Heart left ventricle (tissue), 16 donors: ENCODE measurements at places on chromosomes 3 and 15. TPM values are rescaled to one million over a fixed set of nuclear protein-coding genes. Genes with fewer than 3 reads are reported as not detected.

QTRT2 gene
- 2.0 TPM for polyA plus RNA-seq

SLC51B gene
- polyA plus RNA-seq: 0.08 TPM

TP63 gene
- polyA plus RNA-seq: 0.11 TPM

ANKUB1 gene
- not detected for polyA plus RNA-seq

MUC13 gene
- polyA plus RNA-seq: 0.15 TPM

PTH1R gene
- 23.4 TPM for polyA plus RNA-seq

CIB2 gene
- polyA plus RNA-seq: 5.3 TPM

ZNF80 gene
- not detected for polyA plus RNA-seq

ACSBG1 gene
- 0.25 TPM for polyA plus RNA-seq

IGSF10 gene
- polyA plus RNA-seq: 0.36 TPM

PSTPIP1 gene
- polyA plus RNA-seq: 3.2 TPM

SPTSSB gene
- 0.53 TPM for polyA plus RNA-seq

CPNE9 gene
- polyA plus RNA-seq: 0.04 TPM

NPAP1 gene
- polyA plus RNA-seq: not detected

C3orf20 gene
- polyA plus RNA-seq: not detected

MKRN3 gene
- polyA plus RNA-seq: 0.19 TPM

FAH gene
- 20.0 TPM for polyA plus RNA-seq

TFG gene
- 115 TPM for polyA plus RNA-seq

TMC3 gene
- not detected for polyA plus RNA-seq

TF gene
- 1.9 TPM for polyA plus RNA-seq

CEP152 gene
- polyA plus RNA-seq: 1.6 TPM

PIK3CA gene
- 3.1 TPM for polyA plus RNA-seq

PPM1L gene
- 6.2 TPM for polyA plus RNA-seq

EPHB3 gene
- polyA plus RNA-seq: 1.4 TPM

SCN11A gene
- polyA plus RNA-seq: 0.03 TPM

ROPN1B gene
- 2.0 TPM for polyA plus RNA-seq

RTP4 gene
- 1.8 TPM for polyA plus RNA-seq

C3orf85 gene
- not detected for polyA plus RNA-seq

PLAAT1 gene
- 10.9 TPM for polyA plus RNA-seq

HRG gene
- polyA plus RNA-seq: not detected

SLC24A5 gene
- polyA plus RNA-seq: not detected

SLC28A1 gene
- 1.9 TPM for polyA plus RNA-seq

TMIE gene
- polyA plus RNA-seq: 0.46 TPM

FBN1 gene
- polyA plus RNA-seq: 5.7 TPM

TCF12 gene
- 6.5 TPM for polyA plus RNA-seq

RAF1 gene
- polyA plus RNA-seq: 62.7 TPM

KLHL40 gene
- 0.61 TPM for polyA plus RNA-seq

CYP1A2 gene
- not detected for polyA plus RNA-seq

FANCD2OS gene
- polyA plus RNA-seq: not detected

LRRN1 gene
- 0.07 TPM for polyA plus RNA-seq

HTR3E gene
- not detected for polyA plus RNA-seq

C3orf49 gene
- polyA plus RNA-seq: not detected

COL8A1 gene
- polyA plus RNA-seq: 4.9 TPM

BTLA gene
- polyA plus RNA-seq: not detected

TMEM87A gene
- 23.0 TPM for polyA plus RNA-seq
